Activated B cell treated with CpG ODN at 0.5 μM for 24 hours (primary cell): ENCODE measurements at places on chromosomes 1 and 21.
A peak's percentile ranks its signal among the peaks of the same experiment; 100 is the strongest.

GRCh38 chr1:61226791-61227567 lies 144.6 kb downstream of the NFIA start:
- no peaks in the 10 kb centered on the region for H3K36me3 ChIP-seq
- H3K27me3 ChIP-seq, result no peaks in the 10 kb centered on the region
- no peak overlapping the region for H3K4me3 ChIP-seq
- no peaks in the 10 kb centered on the region for H3K4me1 ChIP-seq
- H3K27ac ChIP-seq, result no peak overlapping the region

DNA sequence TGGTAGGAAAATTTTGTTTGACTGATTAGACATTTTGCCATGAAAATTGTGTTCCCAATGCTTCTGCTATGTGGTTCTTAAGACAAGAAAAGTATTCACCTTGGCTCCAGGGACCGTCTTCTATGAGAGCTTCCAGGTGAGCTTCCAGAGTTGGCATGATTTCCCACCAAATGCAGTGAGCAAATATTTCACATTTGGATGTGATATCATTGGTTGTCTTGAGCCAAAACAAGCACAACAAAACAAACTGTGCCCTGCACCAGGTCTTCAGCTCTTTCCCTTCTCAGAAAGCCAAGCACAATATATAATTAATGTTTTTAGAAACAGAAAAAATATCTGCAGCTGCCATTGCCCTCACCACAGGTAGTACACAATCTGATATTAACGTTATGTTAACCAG lies 1009.0 kb downstream of the PLA2G4A start:
- H3K36me3 ChIP-seq, result no peaks in the 10 kb centered on the region
- H3K27ac ChIP-seq, result no peak overlapping the region
- no peak overlapping the region for H3K4me3 ChIP-seq
- no peaks in the 10 kb centered on the region for H3K4me1 ChIP-seq

GRCh38 chr1:219544163-219544846 lies 68.6 kb downstream of the ZC3H11B start:
- H3K27me3 ChIP-seq, result no peaks in the 10 kb centered on the region
- no peaks in the 10 kb centered on the region for H3K36me3 ChIP-seq
- DNase-seq, result no peak
- no peak overlapping the region for H3K27ac ChIP-seq
- H3K4me1 ChIP-seq, result no peaks in the 10 kb centered on the region
- H3K4me3 ChIP-seq, result no peak overlapping the region

DNA sequence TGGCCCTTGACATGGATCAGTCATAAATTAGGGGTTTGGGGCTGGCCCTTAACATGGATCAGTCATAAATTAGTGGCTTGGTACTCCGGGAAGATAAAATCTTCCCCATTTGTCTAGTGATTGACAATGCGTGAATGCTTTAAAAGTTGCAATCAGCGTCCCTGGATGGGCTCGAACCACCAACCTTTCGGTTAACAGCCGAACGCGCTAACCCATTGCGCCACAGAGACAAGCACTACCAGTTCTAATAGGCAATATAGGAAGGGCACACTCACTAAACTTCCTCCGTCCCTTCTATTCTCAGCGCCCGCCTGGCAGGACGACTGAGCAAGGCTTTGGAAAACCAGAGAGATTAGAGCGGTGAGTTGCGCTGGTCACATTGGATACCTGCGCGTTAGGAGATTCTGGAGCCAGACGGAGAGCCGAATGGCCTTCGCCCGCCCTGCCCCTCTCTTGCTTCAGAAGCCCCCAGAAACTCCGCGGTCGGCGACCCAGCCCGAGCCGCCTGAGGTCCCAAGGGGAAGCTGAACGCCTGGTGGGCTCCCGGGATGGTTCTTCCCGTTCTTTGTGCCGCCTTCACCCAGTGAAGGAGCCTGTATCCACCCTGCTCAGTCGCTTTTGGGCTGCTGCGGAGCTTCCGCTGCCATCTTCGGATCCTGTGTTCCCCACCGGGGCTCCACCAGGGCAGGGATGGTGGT lies 235.9 kb downstream of the FAM72C start:
- H3K4me3 ChIP-seq, result no peak overlapping the region
- H3K36me3 ChIP-seq, result no peaks in the 10 kb centered on the region
- H3K4me1 ChIP-seq, result no peaks in the 10 kb centered on the region
- no peak overlapping the region for H3K27ac ChIP-seq
- no peak for DNase-seq

DNA sequence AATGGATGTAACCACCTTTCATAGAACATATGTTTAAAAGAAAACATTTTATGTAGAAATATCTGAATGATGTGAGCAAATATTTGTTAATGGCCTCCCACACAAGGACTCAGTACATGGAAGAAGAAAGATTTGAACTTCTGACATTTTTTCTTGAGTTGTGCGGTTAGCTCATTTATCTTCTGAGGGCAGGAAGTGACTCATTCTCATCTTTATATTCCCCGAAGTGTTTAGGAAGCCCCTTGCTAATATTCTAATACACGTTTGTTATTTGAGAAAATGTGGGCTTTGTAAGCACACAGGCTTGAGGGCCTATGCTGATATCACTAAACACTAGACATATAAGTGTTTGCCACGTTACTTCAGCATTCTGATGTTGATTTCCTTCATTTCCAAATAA lies 392.5 kb upstream of the PTBP2 start:
- H3K36me3 ChIP-seq, result no peaks in the 10 kb centered on the region
- no peak for DNase-seq
- H3K4me3 ChIP-seq, result no peak overlapping the region
- H3K27me3 ChIP-seq, result no peaks in the 10 kb centered on the region
- H3K27ac ChIP-seq, result no peak overlapping the region

DNA sequence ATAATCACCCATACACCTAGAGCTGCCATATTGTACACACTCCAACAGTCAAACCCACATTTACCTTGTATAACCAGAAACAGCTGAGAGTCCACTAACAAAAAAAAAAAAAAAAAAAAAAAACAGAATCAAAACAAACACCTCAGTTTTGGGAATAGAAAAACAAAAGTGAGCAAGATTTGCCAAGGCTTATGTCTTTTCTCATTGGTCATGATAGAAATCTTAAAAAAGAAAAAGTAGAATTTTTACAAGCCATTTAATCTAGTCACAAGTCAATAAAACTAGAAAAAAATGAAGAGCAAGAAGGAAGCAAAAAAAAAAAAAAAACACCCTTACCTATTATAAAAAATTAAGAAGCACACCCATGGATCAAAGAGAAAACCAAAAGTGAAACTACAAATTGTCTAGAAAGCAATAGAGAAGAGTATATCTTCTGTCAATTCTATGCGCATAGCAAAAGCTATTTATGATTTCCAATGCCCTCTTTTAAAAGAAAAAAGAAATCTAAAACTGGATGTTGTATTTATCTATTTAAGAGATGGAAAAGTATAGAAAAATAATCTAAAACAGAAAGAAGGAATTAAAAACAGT lies 113.2 kb upstream of the GALNT2 start:
- peaks cover 2% of the 10 kb centered on the region for H3K4me1 ChIP-seq
- no peak for DNase-seq
- peaks cover 17% of the 10 kb centered on the region for H3K27me3 ChIP-seq

DNA sequence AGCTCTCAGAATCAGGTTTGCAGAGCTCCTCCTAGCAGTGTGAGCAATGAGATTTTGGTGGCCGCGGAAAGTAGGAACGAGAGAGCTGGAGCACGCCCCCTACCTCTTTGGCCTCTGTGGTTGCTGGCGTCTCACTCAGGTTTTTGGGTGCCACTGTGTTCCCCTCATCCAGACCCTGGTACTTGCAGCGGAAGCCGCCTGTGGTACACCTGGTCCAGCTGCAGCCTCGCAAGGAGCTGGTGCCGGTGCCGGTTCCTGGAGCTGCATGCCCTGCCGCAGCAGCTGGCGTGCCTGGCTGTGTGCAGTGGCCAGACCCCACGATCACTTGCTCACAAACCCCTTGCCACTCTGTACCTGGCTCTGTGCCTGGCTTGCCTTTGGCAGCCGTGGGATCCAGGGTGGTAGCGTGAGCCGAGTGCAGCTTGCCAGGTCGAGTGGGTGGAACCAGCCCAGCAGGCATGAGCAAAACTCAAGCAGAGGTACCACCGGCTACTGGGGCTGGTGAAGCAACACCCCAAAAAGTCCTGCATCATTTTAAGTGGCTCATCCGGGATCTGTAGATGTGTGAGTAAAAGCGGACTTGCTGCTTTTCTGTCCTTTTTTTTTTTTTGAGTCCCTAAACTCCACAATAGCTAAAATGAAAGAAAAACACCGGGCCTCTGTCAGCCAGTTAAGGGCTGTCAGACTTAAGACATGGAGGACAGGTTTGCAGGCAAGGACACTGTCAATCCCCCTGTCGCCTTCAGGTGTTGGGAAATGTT lies 844.9 kb downstream of the KCNT2 start:
- H3K27me3 ChIP-seq, result no peaks in the 10 kb centered on the region
- no peak overlapping the region for H3K27ac ChIP-seq
- H3K36me3 ChIP-seq, result no peaks in the 10 kb centered on the region
- no peak overlapping the region for H3K4me3 ChIP-seq
- H3K4me1 ChIP-seq, result no peaks in the 10 kb centered on the region

- H3K27me3 ChIP-seq, result no peaks in the 10 kb centered on the region
- DNase-seq, result no peak
- peak overlapping the region; percentile 85 for H3K4me3 ChIP-seq
- H3K4me1 ChIP-seq, result peaks cover 94% of the 10 kb centered on the region
Measured at GRCh38 chr1:205312866-205313562, 8.5 kb downstream of the NUAK2 start.

DNA sequence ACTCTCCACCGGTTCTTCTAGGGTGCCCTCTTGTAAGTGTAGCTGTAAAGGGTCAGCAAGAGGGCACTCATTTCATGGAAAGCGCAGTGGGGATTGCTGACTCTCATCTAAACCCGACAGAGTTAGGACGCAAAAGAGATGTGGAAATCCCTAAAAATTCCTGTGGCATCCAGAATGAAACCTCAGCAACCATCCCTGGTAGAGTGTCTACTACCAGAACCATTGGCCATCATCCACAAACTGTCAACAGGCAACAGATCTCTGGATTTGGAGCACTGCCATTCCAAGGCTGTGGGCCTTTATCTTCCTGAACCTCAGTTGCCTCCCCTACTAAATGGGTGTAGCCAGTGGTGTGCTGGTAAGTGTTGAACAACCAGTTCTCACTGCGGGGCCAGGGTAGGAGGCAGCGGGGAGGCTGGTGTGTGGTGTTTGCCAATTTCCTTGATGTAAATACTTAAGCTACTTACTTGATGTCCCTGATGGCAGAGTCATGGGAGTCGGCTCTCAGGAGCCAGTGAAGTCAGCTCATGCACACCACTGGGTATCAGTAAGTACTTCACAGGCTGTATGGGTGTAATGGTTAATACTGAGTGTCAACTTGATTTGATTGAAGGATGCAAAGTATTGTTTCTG lies 195.8 kb downstream of the KAZN start:
- H3K4me1 ChIP-seq, result no peaks in the 10 kb centered on the region
- no peaks in the 10 kb centered on the region for H3K36me3 ChIP-seq
- no peak overlapping the region for H3K4me3 ChIP-seq

DNA sequence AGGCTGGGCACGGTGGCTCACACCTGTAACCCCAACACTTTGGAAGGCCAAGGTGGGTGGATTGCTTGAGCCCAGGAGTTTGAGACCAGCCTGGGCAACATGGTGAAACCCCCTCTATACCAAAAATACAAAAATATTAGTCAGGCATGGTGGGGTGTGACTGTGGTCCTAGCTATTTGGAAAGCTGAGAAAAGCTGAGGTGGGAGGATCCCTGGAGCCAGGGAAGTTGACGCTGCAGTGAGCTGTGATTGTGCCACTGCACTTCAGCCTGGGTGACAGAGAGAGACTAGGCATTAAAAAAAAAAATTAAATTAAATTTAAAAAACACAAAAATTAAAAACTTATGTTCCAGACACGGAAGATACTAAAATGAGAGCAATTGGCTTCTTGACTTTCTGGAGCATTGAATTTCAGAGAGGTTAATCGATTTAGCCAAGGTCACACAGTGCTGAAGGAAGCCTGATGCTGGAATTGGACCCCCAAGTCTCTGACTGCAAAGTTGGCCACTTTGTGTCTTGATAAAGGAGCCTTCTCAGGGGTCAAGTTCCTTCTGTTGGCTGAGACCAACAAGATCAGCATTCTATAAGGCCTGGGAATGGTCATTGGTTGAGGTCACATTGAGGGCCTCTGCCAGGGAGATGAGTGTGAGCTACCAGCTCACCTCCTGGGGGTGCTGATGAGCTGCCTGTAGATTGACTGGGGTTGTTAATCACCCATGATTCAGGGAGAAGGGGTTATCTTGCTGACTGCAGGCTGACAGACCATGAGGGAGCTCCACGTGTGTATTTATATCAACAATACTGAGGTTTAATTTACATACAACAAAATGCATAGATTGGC lies 54.3 kb downstream of the RPS6KA1 start:
- H3K4me3 ChIP-seq, result no peak overlapping the region
- no peaks in the 10 kb centered on the region for H3K27me3 ChIP-seq
- peaks cover 7% of the 10 kb centered on the region for H3K4me1 ChIP-seq
- no peaks in the 10 kb centered on the region for H3K36me3 ChIP-seq
- H3K27ac ChIP-seq, result no peak overlapping the region

DNA sequence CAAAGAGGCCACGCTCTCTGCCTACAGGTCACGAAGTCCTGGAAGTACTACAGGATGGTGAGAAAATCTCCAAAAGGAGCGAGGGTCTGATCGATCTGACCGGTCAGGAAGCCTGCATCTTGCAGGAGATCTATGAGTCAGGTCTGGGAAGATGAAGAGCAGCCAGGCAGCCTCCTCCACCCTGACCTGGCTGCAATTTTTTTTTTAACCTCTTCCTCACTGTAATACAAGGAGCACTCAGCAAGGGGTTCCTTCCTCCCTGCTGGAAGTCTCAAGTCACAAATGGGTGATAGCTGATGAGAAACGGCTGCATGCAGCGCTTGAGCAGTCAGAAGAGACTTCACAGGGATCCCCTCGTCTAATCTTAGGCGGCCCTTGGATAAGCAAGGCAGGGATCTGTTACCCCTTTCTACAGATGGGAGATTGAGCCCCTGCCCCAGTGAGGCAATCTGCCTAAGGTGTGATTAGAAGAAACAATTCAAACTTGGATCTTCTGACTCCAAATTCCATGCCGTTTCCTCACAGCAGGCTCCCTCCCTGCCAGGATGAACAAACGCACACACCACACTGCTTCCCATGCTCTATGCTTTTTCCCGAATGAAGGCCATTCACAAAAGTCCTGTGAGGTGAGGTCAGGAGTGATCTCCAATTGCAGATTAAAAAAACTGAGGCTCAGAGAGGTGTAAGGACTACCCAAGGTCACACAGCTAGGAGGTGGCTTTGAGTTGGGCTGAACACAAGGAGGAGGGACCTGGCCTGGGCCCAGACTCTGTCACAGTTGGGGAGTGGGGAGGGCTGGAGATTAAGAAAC lies 48.3 kb downstream of the ECE1 start:
- no peaks in the 10 kb centered on the region for H3K27me3 ChIP-seq
- H3K36me3 ChIP-seq, result peaks cover 91% of the 10 kb centered on the region
- no peak overlapping the region for H3K4me3 ChIP-seq
- no peak for DNase-seq
- H3K4me1 ChIP-seq, result no peaks in the 10 kb centered on the region
